ENCODE measurements at places on chromosomes 16 and 17.

DNA sequence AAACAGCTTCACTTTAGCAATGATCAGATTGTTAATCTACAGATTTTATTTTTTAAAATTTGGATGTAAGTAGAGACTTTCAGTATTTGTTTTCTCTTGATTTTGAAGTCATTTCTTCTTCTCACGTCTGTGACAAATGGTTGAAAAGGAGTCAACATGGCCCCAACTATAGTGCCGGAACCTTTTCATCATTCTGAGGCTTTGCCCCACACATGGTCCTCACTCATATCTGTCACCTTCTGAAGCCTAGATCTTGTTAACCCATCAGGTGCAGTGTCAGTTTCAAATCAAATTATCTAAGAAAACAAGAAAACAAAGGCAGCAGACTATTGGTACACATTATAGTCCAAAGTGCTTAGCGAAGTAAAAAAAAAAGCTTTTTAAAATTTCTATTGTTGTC, 124.1 kb downstream of the TRIM37 start:
- no peak for DNase-seq

GRCh38 chr16:86854058-86854621, 275.8 kb downstream of the FOXL1 start:
- no peak for DNase-seq

GRCh38 chr17:46831573-46832330, 13.3 kb upstream of the WNT3 start:
- no peak for DNase-seq

DNA sequence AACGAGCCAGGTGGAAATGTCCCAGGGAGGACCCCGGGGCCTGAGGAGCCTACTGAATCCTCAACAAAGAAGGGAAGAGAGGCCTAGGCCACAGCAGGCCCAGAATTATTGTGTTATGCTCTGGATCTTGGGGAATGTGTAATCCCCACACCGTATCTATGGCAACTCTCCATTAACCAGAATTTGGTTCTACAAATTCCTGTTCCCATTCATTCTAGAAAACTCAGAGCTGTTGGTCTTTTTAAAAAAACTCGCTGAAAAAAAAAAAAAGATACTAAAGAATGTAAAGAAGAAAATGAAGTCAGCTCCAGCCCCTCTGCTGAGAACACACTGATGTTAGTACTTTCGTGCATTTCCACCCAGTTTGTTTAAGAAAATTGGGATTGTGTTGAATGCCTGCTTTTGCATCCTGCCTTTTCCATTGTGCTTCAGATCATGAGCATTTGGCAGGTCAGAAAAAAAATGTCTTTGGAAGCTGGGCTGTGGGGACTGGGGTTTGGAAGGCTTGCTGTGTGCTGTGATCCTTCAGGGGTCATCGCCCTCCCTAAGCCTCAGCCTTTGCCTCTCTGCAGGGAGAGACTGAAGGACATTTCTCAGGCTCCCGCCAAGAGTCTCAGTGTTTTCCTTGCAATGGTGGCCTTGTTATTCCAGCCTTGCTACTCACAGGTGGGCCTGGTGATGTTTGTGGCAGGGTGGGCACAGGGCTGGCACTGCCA, 69.5 kb downstream of the SREBF1 start:
- no peak for DNase-seq

Data from HuH-7.5 (cell line).